CD4-positive, alpha-beta memory T cell (primary cell): ENCODE measurements at places on chromosomes 12 and 14.

DNA sequence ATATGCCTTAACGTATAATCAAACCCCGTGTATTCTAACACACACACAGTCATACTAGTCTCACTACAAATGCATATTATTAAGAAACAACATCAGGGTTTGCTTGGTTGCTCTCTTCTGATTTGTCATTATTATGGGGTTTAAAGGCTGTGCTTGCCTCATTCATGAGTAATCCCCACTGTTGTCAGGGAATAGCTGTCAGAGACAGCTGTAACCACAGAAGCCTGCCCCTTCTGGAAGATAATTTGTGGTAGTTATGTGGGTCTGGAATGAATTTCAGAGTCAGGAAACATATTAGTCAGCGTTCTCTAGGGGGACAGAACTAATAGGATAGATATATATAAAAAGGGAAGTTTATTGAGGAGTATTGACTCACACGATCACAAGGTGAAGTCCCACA, 456.9 kb upstream of the TMEM132C start:
- H3K27me3 ChIP-seq = no peaks in the 10 kb centered on the region
- no peak for DNase-seq
- H3K4me3 ChIP-seq = no peak overlapping the region
- no peak overlapping the region for H3K27ac ChIP-seq
- no peaks in the 10 kb centered on the region for H3K4me1 ChIP-seq

- H3K27me3 ChIP-seq = no peaks in the 10 kb centered on the region
- H3K27ac ChIP-seq = no peak overlapping the region
- no peak for DNase-seq
- H3K36me3 ChIP-seq = no peaks in the 10 kb centered on the region
- no peak overlapping the region for H3K4me3 ChIP-seq
Observed at GRCh38 chr12:23657598-23657997, 291.9 kb downstream of the SOX5 start.

DNA sequence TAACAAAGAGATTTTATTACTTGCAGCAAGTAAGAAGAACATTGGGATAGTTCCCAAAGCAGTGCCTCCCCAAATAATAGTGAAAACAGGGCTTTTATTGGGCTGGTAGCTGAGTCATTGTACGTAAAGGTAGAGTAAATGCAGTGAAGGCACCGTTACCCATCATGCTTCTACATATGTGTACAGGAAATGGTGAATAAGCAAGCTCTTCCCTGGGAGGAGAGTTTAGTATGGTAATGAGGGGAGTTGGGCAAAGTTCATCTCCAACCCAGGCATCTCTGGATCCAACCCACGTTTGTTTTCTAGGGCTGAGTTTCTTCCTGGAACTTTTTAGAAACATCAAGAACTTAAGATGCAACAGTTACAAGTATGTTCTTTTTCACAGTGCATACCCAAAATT, 56.2 kb downstream of the KCNK13 start:
- no peaks in the 10 kb centered on the region for H3K36me3 ChIP-seq
- no peak for DNase-seq
- H3K4me1 ChIP-seq = no peaks in the 10 kb centered on the region

- no peaks in the 10 kb centered on the region for H3K27me3 ChIP-seq
- no peaks in the 10 kb centered on the region for H3K36me3 ChIP-seq
- DNase-seq = no peak
- no peak overlapping the region for H3K27ac ChIP-seq
Observed at GRCh38 chr12:7837366-7837765, 35.3 kb downstream of the SLC2A14 start.

GRCh38 chr14:33679461-33680225, 271.2 kb downstream of the EGLN3 start:
- no peak overlapping the region for H3K4me3 ChIP-seq
- H3K4me1 ChIP-seq = no peaks in the 10 kb centered on the region
- H3K27me3 ChIP-seq = no peaks in the 10 kb centered on the region
- H3K27ac ChIP-seq = no peak overlapping the region
- no peaks in the 10 kb centered on the region for H3K36me3 ChIP-seq
- no peak for DNase-seq

DNA sequence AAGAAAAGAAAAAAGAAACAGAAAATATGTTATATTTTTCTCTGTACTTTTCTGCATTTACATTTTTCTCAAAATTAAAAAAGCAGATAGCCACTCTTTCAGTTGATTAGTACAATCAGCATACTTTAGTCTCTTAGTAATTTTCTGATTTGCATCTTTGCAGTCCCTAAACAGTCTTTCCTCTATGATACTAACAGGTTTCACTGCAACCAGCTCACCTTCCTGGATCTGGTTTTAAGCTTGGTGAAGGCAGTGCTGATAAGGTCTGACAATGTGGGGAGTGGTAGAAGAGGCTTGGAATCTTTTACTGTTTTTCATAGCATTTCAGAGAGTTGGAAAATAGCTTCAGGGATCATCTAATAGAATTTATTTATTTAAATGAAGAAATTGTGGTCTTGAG, 457.6 kb downstream of the ZFP36L1 start:
- no peak overlapping the region for H3K4me3 ChIP-seq
- H3K27ac ChIP-seq = no peak overlapping the region
- H3K36me3 ChIP-seq = no peaks in the 10 kb centered on the region
- no peak for DNase-seq
- no peaks in the 10 kb centered on the region for H3K27me3 ChIP-seq
- H3K4me1 ChIP-seq = no peaks in the 10 kb centered on the region

- H3K4me1 ChIP-seq = no peaks in the 10 kb centered on the region
- no peaks in the 10 kb centered on the region for H3K36me3 ChIP-seq
- no peak overlapping the region for H3K4me3 ChIP-seq
- H3K27ac ChIP-seq = no peak overlapping the region
Observed at GRCh38 chr14:79111987-79112501, 941.9 kb downstream of the NRXN3 start.

DNA sequence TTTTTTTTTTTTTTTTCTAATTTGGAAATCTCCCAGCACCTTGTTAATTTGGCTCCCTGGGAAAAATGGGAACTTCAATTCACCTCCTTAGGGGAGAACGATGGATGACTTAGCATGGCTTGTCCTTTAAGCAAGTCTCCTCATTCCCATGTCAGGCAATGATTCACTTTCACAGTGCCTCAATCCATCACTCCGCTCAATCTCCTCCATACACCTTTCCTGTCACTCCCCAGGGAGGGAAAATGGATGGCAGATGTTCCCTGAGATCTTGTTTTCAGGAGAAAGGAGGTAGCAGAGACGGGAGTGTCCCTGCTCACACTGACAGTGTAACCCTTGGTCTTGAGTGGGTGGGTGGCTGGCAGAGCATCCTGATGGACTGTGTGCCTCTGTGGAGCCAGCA, 51.0 kb downstream of the SLC8A3 start:
- H3K4me3 ChIP-seq = no peak overlapping the region
- H3K4me1 ChIP-seq = no peaks in the 10 kb centered on the region
- no peaks in the 10 kb centered on the region for H3K27me3 ChIP-seq
- H3K27ac ChIP-seq = no peak overlapping the region

DNA sequence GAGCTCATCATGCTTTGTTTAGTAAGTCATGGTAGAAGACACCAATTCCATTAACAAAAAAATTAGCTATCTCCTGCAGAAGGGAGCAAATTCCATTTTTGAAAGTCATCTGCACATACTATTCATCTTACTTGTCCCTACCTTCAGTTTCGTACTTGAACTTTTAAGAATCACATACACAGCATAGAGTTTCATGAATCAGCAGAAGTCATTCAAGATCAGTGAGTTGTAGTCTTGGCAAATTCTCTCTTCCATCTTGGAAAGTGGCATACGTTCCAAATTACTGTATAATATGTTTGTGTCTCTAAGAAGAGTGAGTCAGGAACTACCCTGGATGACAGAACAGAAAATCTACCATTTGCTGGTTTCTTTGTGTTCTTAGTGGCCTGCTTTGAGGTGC, 14.1 kb downstream of the VRK1 start:
- H3K27ac ChIP-seq = no peak overlapping the region
- no peaks in the 10 kb centered on the region for H3K36me3 ChIP-seq
- no peak overlapping the region for H3K4me3 ChIP-seq
- peaks cover 22% of the 10 kb centered on the region for H3K4me1 ChIP-seq

DNA sequence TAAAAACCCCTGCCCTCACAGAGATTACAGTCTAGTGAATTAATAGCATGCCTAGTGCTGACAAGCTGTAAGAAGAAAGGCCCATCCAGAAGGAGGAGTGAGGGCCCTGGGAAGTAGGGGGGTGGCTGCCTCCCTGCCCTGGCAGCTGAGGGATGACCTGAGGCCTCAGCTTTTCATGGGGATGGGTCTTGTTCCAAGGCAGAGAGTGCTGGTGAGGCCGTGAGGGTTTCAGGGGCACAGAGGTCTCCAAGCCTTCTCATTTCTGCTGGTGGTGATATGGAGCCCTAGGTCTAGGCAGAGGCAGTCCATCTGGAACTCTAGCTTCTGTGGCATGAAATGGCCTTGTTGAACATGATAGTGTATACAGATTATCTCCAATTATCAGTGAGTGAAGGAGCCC, 114.4 kb downstream of the ZFP36L1 start:
- H3K36me3 ChIP-seq = no peaks in the 10 kb centered on the region
- H3K4me1 ChIP-seq = peaks cover 28% of the 10 kb centered on the region
- H3K27me3 ChIP-seq = no peaks in the 10 kb centered on the region

GRCh38 chr12:103169-103981, 36.8 kb downstream of the IQSEC3 start:
- no peak for DNase-seq
- no peaks in the 10 kb centered on the region for H3K27me3 ChIP-seq
- no peaks in the 10 kb centered on the region for H3K36me3 ChIP-seq
- peaks cover 7% of the 10 kb centered on the region for H3K4me1 ChIP-seq

GRCh38 chr12:128266086-128266485, 884 bp upstream of the TMEM132C start:
- no peak overlapping the region for H3K27ac ChIP-seq
- no peak overlapping the region for H3K4me3 ChIP-seq
- DNase-seq = no peak
- no peaks in the 10 kb centered on the region for H3K4me1 ChIP-seq

- no peak for DNase-seq
- no peak overlapping the region for H3K27ac ChIP-seq
- no peaks in the 10 kb centered on the region for H3K4me1 ChIP-seq
- H3K27me3 ChIP-seq = no peaks in the 10 kb centered on the region
- no peak overlapping the region for H3K4me3 ChIP-seq
Observed at GRCh38 chr14:83874662-83875061, 1655.3 kb upstream of the FLRT2 start.

- no peak for DNase-seq
- no peaks in the 10 kb centered on the region for H3K36me3 ChIP-seq
- H3K27ac ChIP-seq = peak overlapping the region; percentile 59
- no peaks in the 10 kb centered on the region for H3K27me3 ChIP-seq
- H3K4me1 ChIP-seq = peaks cover 30% of the 10 kb centered on the region
- H3K4me3 ChIP-seq = peak overlapping the region; percentile 25
Observed at GRCh38 chr12:40104461-40105264, 1.2 kb downstream of the SLC2A13 start.
